Fibroblast of upper back skin (primary cell): ENCODE measurements at places on chromosomes 1 and 21.

DNA sequence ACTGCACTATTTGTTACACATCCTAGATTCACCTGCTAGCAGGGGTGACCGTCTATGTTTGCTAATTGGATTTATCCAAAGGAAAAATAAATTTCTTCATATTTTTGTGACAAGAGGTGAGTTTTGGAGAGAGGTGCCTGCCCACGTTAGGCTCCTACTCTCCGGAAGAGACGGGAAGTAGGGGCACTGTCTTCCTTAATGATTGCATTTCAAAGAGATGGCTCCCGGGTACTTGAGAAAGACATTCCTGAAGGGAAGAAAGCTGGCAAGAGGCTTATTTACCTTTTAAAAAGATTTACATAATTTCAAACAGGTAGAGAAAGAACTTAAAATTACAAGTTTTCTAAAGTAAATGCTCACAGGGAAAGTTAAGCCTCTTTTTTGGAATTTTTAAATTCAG is 18.7 kb upstream of the IL19 start:
- DNase-seq: no peak

DNA sequence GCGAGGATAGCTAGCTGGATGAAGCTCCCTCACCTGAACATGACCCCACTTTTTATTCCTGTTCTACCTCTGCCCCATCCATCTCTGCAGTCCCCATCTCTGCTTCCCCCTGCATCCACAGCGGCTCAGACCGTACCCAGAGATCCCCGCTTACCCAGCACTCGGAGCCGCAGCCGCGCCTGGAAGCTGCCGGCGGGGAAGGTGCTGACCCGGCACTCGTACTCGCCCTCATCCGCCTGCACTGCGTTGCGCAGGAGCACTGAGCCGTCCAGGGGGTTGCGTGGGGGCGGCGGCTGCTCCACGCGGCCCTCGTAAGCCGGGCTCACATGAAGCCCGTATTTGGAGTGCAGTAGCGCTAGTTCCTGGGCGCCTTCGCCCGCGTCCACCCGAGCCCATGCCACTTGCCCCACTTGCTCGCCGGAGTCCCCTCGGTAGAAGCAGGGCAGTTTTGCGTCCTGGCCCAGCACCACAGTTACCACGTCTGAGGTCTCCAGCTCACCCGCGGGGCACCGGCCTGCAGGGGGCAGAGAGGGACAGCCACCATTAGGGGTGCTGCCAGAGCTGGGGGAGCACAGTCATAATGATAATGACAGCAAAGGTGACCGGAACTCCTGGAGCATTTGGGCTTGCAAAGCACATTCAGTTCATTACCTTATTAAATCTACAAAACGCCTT is 9.8 kb downstream of the NECTIN4 start:
- DNase-seq: no peak

DNA sequence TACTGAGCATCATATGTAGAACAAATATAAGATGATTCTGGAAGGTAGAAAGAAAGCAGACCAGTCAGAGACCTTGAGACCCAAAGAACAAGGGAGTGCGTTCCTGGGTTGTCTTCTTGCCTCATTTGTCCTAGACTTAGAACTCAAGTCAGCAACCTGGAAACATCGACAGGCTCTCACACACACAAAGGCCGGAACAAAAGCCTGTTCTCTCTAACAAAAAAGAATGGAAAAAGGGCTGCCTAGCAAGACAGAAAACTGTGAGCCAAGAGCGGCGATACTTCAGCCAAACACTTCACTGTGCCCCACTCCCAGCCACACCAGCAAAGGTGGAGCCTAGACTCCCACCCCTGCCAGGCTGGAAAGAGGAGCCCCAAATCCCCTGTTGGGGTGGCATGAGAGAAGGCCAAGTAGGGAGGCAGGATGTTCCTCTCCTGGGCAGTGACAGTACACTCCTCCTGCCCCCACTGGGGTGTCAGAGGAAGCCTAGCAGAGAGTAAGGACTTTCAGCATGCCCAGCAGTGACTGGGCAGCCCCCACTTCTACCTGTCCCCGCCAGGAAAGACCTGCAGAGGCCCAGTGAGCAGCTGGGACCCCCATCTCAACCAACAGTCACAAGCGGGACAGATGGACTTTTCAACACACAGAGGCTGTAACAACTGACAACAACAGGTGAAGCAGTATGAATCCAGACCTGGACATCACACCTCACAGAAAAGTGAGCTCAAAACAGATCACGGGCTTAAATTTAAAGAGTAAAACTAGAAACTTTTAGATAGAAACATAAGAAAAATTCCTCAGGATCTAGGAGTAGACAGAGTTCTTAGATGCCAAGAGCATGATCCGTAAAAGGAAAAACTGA is 33.0 kb downstream of the MRAP start:
- no peak for DNase-seq

DNA sequence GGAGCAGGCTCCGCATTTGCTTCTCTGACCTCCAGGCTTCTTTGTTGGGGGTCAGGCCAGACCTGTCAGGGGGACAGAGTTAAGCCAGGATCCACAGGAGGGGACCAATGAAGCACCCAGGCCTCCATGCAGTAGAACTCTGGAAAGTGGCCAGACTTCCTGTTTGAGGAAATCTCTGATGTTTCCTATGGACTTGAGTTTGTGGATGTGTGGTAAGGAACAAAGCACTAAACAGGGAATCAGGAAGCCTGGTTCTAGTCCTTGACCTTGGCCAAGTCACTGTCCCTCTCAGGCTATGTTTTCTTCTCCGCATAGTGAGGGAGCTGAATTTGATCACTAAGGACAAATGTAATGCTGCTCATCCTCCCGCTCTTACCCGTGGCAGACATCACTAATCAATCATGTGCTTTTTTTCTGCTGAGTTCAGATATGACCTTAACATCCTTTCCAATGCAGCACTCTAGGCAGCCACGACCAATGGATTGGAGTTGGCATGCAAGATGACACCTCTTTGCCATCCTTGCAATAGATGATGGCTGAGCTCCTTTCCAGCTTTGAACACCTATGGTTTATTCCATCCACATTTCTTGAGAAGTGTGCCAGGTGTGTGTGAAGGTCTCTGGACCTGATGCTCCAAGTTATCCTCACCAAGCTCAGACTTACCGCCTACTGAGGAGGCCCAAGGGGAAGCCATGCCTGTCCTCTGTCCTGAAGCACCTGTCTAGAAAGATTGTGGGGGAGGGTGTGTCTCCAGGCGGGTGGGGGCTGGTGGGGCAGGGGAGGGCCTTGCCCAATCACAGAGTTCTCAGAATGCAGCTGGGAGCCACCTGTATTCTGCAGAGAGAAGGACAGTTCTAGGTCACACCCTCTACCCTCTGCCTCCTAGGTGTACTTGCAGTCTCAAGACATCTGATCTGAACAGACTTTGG is 9.9 kb downstream of the SH2D2A start:
- peak; percentile 20 for DNase-seq

DNA sequence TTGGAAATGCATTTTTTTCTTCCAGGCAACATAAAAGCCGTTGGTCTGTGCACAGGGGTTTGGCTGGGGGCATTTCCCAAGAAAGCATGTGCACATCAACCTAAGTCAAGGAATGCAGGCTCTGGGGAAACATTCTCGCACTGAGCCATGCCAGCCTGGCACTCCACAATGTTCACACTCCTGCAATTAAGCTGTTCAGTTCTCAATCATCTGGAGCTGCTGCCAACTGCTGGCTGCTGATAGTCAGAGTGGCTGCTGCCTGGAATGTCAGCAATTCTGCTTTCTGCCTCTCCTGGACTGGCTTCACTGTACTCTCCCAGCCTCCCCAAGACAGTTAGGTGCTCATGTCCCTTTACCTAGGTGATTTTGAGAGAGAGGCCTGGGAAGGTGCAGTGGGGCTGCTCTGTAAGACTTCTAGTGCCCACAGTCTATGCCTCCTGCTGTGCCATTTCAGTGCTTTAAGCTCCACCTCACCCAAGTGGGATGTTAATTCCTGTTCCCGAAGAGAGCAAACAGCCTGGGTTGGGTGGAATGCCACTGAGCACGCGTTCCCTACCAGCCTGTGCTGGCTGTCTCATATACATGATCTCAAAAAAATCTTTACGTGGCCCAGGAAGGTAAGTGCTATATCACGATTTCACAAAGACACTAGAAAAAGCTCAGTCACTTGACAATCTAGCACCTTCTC is 131.7 kb downstream of the BRINP2 start:
- DNase-seq: peak; percentile 34

GRCh38 chr1:171637928-171638576 is 14.4 kb downstream of the MYOC start:
- no peak for DNase-seq

DNA sequence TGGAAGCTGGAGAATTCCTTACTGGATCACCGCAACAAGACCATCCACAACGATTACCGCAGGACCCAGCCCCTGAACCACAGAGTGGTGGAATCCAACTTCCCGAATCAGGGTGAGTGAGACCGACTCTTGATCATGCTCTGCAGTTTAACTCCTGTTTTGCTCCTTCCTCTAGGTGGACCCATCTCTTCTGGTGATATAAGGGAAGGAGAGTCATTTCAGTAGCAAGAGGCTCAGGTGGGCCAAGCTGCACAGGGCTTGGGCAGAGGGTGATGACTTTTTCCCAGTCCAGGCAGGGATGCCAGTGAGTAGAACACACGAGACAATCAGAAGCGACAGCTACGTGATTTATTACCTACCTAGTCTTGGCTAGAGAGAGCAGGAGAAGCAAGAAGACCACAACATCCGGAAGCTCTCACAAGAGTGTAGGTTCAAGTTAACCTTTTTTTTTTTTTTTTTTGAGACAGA is 25.2 kb downstream of the CA6 start:
- DNase-seq: no peak

GRCh38 chr1:87791931-87792740 is 463.5 kb downstream of the LMO4 start:
- no peak for DNase-seq

DNA sequence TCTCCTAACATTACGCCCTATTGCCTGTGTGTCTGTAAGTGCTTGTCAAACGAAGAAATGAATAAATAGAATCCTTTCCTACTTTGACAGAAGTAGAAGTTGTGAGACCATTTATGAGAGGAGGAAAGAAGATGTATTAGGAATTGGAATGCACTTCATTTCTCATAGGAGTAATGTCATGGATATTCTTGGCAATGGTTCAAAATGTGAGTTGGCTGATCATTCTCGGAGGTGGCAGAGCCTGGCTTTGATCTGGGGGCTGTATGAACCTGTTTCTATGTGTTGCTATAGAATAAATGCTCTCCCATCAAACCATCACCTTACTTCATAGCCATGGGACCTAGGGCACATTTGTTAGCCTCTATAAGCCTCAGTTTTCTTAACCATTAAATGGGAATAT is 10.1 kb upstream of the SERBP1 start:
- no peak for DNase-seq

GRCh38 chr1:30331415-30332065 is 391.8 kb downstream of the MATN1 start:
- no peak for DNase-seq

DNA sequence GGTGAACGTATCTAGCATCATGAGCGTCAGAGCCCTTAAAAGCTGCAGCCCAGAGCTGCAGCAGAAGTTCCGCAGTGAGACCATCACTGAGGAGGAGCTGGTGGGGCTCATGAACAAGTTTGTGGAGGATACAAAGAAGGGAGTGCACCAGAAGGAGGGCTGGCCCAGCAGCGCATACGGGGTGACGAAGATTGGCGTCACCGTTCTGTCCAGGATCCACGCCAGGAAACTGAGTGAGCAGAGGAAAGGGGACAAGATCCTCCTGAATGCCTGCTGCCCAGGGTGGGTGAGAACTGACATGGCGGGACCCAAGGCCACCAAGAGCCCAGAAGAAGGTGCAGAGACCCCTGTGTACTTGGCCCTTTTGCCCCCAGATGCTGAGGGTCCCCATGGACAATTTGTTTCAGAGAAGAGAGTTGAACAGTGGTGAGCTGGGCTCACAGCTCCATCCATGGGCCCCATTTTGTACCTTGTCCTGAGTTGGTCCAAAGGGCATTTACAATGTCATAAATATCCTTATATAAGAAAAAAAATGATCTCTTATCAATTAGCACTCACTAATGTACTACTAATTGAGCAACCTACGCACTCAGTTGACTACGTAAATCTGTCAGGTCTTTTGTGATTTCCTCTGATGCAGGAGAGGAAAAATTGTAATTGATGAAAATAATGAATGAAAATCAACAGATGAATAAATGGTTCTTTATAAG is 2.8 kb downstream of the CBR1 start:
- DNase-seq: no peak

DNA sequence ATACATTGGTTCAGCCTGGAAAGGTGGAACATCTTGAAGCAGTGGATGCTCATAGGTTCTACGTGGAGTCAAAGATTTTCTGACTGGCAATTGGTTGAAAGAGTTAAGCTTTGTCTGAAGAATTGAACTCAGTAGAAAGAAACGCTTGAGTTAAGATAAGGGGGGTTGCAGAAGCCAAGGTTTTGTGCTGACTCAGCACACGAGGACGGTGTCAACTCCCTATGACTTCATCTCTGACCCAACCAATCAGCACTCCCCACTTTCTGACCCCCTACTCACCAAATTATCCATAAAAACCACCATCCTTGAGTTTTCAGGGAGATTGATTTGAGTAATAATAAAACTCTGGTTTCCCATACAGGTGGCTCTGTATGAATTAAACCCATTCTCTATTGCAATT is 2.5 kb upstream of the PINK1 start:
- DNase-seq: no peak

GRCh38 chr1:28127617-28128257 is 39.3 kb upstream of the EYA3 start:
- DNase-seq: no peak

DNA sequence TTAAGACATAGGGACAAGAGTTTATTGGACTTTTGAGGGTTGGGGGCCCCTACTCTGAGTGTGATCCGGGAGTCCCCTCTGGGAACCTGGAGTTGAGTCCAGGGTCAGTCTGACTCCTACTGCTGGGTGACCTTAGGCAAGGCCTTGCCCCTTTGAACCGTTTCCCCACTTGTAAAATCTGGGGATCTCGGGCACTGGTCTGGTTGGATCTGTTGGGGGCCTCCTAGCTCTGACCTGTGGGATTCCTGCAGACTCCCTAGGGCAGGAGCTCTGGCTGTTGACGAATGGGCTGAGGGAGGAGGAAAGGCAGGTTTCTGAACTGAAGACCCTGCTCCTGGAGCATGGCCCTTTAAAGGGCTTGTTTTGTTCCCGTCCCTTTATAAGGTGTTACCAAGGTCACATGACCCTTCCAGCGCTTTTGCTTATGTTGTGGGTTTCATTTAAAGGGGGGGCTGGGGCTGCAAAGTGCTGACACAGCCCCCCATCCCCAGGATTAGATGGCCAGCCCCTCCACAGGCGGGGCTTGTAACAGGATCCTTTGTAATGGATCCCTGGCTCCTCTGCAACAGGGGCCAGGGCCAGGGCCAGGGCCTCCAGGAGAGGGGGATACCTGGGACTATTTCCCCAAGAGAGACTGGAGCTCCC is 50.7 kb downstream of the YARS1 start:
- DNase-seq: no peak

- no peak for DNase-seq
Observed at GRCh38 chr1:101902199-101902598, 94.5 kb downstream of the OLFM3 start.
